Esophagus mucosa (tissue), 1 donor: ENCODE measurements at places on chromosomes 7 and 10.

DNA sequence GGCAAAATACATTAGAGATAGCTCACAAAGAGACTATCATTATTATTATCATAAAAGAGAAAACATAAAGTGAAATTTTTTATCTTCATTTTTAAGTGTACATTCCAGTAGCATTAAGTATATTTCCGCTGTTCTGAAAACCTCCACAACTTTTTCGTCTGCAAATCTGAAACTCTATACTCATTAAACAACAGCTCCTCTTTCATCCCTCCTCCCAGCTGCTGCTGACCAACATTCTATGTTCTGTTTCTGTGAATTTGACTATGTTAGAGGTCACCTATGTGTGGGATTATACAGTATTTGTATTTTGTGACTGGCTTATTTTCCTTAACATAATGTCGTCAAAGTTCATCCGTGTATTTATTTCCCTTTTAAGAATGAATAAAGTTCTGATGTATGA lies 429.3 kb upstream of the TPK1 start:
- ATAC-seq = no peak

DNA sequence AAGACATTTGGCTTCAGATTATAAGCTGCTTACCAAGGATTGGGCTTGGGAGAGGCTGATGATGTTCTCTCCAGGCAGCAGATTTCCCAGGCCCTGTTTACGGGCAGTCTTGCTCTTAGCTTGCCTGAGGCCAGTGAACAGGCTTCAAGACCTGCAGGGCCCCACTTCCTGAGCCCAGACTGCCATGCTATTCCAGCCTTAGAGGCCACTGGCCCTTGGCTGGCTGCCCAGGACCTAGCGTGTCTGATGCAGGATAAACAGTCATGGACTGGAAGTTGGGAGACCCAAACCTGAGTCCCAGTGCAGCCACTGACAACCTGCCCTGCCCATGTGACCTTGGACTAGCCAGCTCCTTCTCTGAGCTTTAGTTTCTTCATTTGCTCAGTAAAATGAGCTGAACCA lies 2.9 kb downstream of the PRXL2A start:
- no peak for ATAC-seq

DNA sequence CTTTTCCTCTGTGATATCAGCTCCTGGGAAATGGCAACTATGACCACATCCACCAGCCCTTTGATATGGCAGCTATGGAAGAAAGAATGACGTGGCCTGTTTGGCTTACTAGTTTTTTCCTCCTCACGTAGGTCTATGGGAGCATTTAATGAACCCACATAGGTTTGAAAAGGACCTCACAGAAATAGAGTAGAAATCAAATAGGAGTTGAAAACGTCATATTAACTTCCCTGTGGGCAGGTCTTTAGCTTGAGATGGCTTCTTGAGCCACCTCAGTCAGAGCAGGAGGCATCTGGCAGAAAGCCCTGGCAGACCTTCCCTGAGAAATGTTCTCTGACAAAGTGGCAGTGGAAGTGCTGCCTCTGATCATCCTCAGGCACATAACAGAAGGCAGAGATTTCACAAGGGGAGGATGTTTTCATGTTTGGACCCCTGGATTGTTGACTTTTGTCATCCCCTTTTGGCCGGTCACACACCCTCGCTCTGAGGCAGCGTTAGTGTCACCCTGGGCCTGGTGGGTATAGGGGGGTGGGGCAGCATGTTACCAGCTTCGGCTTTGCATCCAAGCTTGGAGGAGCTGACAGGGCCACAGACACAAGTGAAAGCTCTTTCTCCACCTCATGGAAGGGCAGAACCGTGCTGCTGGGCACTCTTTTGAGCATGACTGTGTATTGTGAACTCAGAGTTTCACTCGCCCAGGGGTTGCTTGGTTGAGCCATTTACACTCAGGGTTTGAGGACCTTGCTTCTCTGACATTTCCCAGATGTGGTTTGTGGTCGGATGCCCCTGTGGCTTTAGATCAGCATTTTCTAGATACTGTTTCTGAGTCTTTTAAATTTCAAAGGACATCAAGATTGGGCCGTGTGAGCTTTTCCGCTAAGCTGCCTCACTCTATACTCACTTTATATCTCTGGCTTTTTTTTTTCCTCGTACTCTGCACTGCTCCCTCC lies 184.2 kb downstream of the STK31 start:
- no peak for ATAC-seq

DNA sequence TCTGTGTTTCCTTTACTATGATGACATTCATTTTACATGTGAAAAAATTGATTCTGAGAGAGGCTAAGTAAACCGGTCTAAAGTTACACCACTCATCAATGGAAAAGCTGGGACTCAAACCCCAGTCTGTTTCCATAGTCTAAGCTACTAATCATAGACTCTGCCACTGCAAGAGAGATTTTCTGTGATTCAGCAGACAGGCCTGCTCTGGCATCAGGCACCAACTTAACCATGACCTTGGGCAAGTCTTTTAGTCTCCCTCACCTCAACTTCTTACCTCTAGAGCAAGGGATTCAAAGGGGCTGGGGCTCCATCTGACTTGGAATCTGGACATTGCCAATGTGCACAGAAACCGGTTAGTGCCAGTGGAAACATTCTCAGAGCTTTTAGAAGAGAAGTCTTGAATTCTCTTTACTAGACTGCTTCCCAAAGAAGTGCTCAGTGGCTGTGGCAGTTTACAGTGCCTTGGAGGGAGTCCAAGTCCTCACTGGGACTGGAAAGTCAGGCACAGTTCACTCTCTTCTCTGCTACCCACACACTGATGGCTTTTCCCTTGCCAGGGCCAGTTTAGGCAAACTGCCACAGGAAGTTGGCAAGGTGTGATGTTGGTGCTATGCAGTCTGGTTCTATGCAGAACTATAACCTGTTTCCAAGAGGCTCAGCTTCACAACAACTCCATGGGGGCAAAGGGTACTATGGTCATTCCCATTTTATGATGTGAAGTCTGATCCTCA lies 4.5 kb upstream of the BLNK start:
- peak; percentile 13 for ATAC-seq

- ATAC-seq = no peak
Measured at GRCh38 chr7:29627631-29628030, 64.0 kb downstream of the PRR15 start.

DNA sequence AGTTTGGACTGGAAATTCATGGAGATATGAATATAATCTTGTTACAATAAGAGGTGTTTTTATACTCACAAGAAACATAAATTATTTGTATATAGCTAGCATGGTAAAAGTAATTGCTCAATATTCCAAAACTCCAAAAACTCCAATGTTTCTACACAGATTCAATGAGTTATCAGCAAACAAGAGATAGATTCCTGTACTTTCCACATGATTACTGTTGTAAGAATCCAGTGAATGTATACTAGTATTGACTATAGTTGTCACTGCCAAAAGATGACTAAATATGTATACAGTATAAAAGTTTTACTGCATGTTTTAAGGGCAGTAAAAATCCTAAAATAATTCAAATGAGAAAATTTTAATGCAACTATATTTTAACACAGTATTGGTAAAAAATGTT lies 10.7 kb downstream of the ATOH7 start:
- ATAC-seq = no peak

GRCh38 chr10:86960863-86961434 lies 2.5 kb downstream of the SNCG start:
- ATAC-seq = no peak

DNA sequence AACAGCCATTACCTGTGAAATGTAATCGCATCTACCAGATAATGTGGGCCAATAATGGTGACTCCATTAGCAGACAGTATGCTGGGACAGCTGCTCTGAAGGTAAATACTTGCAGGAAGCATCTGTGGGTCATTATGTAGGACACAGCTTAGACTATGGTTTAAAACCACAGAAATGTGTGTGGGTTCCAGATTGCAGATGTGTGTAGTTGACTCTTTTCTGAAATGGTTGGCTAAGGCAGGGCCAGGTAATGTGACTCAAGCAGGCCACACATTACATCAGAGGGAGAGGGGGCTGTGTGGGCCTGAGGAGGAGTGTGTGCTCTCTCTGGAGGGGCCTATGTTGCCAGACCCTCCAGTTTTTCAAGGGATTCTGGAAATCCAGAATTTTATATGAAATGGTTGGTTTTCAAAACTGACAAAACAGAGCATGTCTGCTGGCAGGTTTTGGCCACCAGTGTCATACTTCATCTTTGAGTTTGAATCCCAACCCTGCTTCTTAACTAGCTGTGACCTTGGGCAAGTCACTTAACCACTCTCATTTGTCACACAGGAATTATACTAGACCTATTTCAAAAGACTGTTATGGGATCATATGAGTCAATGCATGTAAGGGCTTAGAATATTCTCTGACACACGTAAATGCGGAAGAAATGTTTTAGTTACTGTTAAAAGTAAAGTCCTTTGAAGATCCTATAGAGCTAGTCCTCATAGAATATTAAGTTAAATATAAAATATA lies 64.5 kb downstream of the MCMBP start:
- no peak for ATAC-seq

- ATAC-seq = no peak
Measured at GRCh38 chr10:110223298-110223925, 16.0 kb downstream of the MXI1 start.

DNA sequence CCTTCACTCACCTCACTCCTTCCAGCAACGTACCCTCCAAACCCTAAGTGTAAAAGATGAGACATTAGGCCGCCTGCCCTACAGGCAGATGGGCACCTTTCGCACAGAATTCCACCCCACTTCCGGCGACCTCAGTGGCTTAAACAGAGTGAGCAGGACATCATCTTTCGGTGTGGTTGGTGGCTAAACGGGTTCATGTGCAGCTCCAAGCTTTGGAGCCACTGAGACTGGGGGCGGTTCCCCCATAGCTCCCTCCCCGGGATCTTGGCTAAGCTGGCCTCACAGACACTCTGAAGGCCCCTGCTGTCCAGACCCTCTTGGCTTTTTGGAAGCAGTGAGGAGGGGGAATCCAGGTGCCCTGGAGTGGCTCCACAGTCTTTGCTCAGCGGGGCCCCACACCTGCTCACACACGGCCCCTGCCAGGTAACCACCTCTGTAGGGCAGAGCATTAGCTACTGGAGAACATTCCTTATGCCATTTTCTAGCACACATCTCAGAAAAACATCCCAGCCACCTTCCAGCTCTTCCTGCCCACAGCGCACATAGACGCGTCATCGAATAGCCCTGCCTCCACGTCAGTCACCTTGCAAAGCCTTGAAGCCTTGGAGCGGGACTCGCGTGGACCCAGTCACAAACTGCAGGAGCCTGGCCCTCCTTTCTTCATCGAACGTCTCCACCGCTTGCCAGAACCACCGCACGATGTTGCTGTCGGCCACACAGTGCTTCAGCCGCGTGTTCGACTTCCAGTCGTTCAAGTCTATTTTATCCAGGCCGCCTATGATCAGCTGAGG lies 108.8 kb downstream of the SMURF1 start:
- ATAC-seq = no peak

DNA sequence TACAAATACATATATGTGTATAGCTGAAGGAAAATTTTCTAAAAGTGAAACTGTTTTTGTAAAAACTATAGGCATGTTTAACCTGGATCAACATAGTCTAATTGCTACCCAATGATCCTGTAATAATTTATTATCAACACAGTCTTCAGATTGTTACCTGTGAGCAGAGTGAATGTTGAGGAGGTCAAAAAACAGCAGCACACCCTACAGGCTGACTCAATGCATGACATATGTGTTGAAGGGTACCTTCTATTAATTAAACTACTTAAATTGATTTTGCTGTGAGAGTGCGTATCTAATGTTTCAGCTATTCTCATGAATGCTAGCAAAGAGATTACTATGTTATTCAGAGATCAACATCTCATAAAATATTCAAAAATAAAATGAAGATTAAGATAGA lies 411.4 kb downstream of the TNS3 start:
- ATAC-seq = no peak

- ATAC-seq = no peak
Measured at GRCh38 chr7:101058355-101058754, 26.9 kb upstream of the TRIM56 start.

GRCh38 chr7:118298771-118299170 lies 74.3 kb downstream of the ANKRD7 start:
- no peak for ATAC-seq

DNA sequence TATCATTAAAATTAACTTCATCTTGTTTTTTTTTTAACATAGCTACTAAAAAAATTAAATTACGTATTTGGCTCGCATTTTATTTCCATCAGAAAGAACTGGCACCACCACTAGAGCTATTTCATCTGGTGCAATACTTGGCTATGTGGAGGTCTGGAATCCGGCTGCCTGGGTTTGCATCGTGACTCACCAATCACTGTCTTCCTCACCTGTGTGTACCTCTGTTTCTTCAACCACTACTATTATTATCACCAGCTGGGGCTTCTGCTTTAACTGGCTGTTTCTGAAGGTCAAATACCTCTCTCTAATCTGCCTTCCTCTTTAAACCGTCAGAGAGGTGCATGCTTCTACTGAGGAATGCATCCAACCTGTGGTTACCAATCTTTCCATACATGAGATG lies 6.5 kb downstream of the WDR91 start:
- peak; percentile 69 for ATAC-seq

- no peak for ATAC-seq
Measured at GRCh38 chr7:155648752-155649339, 4.4 kb downstream of the RBM33 start.

GRCh38 chr7:24705461-24705954 lies 51.8 kb downstream of the GSDME start:
- ATAC-seq = no peak

- ATAC-seq = no peak
Measured at GRCh38 chr7:36045326-36045725, 107.7 kb upstream of the EEPD1 start.

DNA sequence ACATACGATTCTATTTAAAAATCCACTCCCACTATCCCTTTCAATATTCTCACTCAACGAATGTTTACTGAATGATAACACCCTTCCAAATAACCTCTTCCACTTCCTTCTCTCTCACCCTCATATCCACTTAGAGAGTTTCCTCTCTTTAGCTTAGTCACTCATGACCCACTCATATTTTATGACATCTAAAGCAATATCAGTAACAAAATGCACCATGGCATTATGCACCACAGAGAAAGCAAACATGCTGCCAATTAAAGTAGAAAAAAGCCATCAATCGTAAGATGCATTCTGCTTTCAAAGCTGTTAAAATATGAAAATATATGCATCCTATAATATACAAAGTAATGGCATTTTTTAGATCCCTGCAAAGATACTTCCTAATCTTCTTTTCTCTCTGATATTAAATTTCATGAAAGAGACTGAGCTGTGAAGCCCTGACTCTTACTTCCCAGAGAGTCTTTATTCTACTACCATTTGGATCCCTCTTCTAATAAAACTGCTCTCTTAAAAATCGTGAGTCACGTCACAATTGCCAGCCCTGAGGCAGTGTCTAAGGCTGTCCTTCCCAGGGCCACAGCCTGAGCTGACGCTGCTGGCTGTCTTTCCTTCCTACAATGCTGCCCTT lies 283.0 kb upstream of the KLF6 start:
- ATAC-seq = peak; percentile 29

DNA sequence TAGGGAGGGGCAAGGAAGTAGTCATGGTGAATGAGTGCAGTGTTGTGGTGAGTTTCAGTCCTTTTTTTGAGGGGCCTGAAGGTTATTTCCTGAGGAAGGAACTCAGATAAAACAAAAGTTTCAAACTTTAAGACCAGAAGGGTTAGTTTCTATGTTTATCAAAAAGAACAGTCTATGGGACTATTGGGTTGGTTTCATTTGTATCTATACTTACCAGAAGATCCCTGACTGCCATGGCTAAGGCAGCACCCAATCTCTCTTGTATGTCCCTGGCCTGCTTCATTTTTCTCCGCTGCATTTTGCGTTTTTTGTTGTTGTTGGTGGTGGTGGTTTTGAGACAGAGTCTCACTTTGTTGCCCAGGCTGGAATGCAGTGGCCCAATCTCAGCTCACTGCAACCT lies 19.3 kb upstream of the GAD2 start:
- ATAC-seq = no peak
